Chondrocyte (in vitro differentiated cells): ENCODE measurements at places on chromosomes 1 and 21. TPM values are rescaled to one million over a fixed set of nuclear protein-coding genes. Genes with fewer than 3 reads are reported as not detected.
A peak's percentile ranks its signal among the peaks of the same experiment; 100 is the strongest.

Gene FCRL6
- not detected in 3 replicates for total RNA-seq

DNA sequence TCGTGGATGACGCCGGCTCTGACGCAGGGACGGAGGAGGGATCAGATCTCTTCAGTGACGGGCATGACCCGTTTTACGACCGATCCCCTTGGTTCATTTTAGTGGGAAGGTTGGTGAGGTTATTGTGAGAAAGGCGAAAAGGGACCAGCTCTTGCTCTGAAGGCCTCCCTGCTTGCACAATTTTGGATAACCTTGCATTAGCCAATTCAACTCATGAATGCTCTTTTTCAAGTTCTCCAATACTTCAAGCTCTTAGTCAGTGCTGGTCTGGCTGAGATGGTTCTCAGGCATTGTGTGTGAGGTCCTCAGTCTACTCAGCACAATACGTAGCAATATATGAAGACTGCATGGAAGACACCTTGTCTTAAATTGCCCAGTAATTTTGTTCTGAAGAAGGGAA is 72.6 kb upstream of the PGD start:
- no peak for DNase-seq

Gene RABIF
- 14.6 to 16.4 TPM (median 15.3 TPM) in 3 replicates for total RNA-seq

DNA sequence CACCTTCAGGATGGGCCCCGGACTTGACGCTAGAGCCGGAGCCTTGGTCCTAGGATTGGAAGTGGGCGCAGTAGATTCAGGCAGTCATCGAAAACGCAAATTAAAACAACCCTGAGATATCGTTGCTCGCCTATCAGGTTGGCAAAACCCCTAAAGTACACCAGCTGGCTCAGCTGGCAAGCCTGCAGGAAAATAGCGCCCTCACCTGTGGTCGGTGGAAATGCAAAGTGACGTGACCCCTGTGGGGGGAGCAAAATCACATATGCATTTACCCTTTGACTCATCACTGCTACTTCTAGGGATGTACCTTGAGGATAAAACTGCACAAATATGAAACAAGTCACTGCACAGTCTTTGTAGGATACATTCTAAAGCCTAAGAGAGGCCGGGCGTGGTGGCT is 170.3 kb upstream of the TMEM51 start:
- no peak for DNase-seq

Gene ICOSLG
- 1.3 to 5.2 TPM (median 5.1 TPM) in 3 replicates for total RNA-seq

- no peak for DNase-seq
Measured at GRCh38 chr21:28072601-28073000, 920.1 kb downstream of the LTN1 start.

Gene PSMA5
- total RNA-seq = 80.2 to 90.5 TPM (median 84.3 TPM) in 3 replicates

DNA sequence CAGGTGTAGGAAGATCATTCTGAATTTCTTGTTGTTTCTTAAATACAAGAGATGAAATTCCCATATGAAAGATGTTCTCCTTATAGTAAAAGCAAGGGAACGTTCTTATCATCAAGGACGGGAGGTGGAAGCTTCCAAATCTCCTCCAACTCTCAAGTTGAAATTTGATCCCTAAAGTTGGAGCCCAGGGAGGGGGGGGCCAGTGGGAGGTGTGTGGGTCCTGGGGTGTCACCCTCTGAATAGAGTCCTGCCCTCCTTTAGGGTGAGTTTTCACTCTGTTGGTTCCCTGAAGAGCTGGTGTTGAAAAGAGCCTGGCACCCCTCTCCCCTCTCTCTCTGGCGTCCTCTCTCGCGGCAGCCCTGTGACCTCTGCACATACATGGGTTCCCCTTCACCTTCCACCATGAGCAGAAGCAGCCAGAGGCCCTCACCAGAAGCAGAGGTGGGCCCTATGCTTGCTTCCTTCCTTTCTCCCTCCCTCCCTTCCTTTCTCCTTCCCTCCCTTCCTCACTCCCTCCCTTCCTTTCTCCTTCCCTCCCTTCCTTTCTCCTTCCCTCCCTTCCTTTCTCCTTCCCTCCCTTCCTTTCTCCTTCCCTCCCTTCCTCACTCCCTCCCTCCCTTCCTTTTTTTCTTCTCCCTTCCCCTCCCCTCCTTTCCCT is 10.0 kb upstream of the TRIM17 start:
- no peak for DNase-seq

DNA sequence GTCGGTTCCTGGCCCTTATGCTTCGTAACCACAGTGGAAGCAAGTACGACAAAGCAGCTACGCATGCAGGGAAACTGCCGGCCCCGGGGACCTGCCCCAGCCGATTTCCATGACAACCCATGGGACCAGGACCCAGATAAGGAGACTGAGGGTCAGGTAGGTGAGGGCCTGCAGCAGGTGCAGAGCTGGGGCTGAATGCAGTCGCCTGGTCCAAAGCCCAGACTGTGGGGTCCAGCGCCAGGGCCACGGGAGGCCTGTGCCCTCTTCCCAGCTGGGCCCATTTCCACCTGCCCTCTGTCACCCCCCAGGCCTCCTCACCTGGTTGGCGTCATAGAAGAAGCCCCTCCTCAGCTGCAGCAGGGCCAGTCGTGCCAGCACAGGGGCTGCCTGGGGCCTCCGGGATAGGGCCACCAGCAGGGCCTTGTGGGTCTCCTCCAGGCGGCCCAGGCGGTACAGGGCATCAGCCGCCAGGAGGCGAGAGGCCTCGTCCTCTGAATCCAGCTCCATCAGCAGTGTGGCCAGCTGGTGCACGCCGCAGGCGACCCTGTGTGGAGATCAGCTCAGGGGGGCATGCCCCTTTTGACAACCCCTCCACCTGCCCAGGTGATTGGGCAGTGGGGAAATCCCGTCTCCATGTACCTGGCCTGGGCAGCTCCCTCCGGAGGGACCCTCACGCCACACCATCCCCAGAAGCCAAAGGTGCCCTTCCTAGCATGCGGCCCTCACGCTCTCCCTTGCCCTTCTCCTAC is 14.2 kb downstream of the TTC34 start:
- no peak for DNase-seq

Gene CD1D
- total RNA-seq = not detected in 3 replicates

GRCh38 chr1:8458607-8459006 is 140.7 kb downstream of the SLC45A1 start:
- DNase-seq = no peak

- no peak for DNase-seq
Measured at GRCh38 chr1:22878626-22879025, 94.0 kb downstream of the LACTBL1 start.

DNA sequence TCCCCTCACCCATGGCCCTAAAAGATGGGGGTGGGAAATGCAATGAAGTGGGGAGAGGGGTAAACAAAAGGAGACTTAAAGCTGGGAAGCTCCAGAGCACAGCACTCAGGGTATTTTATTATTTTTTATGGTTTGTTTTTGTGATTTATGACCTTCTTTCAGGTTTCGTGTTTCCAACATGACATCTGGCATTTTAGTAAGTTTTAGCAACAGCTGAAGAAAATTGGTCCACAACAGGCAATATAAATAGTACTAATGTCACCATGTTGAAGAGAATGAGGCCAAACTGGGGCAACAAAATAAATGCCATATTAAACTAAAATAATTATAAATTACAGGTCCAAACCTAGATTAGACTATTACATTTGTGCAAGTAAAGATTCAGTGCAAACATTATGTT is 56.3 kb downstream of the TBX15 start:
- DNase-seq = no peak

GRCh38 chr1:239367196-239367810 is 19.1 kb upstream of the CHRM3 start:
- no peak for DNase-seq

DNA sequence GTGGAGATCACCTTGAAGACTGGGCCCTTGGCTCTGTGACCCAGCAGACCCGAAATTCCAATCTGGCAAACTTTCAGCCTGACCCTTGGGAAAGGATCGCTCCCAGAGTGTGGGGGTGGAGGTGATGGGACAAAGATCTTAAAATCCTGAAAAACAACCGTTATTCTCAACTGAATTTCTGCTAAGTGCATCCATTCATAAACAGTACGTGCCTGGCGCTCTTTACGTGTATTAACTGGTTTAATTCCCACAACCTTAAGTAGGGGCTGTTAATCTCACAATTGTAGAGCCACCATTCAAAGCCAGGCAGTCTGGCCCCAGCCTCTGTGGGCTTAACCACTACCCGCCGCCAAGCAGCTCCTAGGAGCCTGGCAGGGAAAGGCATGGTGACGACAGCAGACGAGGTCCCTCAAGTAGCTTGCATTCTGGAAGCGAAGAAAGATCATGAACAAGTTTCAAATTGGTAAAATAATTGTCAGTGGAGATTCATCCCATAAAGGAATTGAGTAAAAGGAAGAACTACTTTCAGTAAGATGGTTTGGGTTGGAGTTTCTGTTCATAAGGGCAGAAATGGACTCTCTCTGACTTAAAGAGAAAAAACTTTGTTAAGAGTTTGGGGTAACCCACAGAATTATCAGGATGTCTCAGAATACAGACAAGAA is 11.4 kb upstream of the RGS16 start:
- DNase-seq = no peak

Gene LCE1E
- total RNA-seq = not detected in 3 replicates

DNA sequence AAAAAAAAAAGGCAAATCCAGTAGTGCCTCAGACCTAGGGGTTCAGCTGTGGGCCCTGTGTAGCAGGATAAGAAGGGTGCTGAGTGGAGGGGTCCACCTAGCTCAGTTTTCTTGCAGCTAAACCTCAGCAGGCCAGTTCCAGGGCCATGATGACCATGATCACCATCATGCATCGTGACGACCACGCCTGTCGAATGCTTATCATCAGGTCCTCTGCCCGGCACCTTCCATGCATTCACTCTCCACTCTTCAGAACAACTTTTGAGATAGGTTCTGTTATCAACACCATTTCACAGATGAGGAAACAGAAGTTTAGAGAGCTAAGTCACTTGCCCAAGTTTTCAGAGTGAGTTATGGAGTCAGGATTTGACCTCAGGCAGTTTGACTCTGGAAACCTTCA is 54.9 kb downstream of the ACBD3 start:
- peak; percentile 35 for DNase-seq

DNA sequence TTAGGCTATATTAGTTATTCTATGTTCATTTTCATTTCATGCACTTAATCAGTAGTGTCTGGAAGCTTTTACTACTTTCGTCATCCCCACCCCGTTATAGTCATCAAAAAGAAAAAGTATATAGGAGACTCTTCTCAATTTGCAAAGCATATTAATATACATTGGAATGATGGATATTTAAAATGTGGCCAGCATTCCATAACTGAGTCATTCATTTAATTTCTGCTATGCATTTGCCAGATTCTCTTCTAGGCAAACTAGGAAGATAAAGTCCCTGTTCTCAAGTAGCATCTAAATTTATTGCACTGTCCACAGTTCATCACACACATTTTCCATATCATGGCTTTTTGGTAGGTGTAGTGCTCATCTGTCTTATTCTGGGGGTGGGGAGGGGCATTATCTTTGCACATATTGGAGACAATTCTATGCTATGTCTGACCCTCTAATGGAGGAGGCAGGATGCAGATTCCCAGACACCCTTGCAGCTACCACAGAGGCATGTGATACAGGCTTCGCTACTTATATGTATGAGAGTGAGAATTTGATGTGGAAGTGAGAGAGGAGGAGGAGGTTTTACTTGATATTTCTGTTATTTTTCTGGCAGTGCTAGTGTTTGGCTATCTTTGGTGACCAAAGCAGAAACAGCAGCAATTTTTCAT is 125.8 kb downstream of the CTH start:
- no peak for DNase-seq

DNA sequence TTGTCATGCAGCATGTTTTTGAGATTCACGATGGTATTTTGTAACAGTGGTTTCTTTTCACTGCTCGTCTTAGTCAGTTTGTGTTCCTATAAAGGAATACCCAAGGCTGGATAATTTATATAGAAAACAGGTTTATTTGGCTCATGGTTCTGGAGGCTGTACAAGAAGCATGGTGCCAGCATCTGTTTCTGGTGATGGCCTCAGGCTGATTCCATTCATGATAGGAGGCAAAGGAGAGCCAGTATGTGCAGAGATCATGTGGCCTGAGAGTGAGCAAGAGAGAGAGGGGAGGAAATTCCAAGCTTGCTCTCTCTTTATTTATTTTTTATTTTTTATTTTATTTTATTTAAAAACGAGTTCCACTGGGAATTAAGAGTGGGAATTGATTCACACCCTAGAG is 2.0 kb upstream of the C21orf91 start:
- DNase-seq = no peak

GRCh38 chr1:202186327-202186726 is 7.3 kb upstream of the LGR6 start:
- DNase-seq = no peak

Gene RNU1-4
- 1,438 to 1,620 TPM (median 1,579 TPM) in 3 replicates for total RNA-seq

- no peak for DNase-seq
Measured at GRCh38 chr1:152759453-152760173, 1.8 kb downstream of the KPRP start.

DNA sequence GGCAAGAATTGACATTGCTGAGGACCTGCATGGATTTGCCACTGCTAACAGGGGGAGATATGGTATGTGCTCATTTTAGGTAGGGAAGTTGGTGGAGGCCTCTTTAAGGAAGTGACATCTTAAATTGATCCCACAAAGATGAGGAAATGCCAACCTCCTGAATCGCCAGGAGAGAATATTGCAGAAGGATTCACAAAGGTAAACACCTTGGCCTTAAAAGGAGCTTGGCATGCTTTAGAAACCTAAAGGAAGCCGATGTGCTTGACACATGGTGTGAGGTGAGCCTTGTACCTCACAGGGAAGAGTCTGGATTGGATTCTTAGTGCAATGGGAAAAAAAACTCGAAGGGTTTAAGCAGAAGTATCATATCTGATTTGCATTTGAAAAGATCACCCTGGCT is 470.5 kb upstream of the DAB1 start:
- no peak for DNase-seq
